Ecto neural progenitor cell (in vitro differentiated cells): ENCODE measurements at places on chromosomes 6 and 20.
A peak's percentile ranks its signal among the peaks of the same experiment; 100 is the strongest.

DNA sequence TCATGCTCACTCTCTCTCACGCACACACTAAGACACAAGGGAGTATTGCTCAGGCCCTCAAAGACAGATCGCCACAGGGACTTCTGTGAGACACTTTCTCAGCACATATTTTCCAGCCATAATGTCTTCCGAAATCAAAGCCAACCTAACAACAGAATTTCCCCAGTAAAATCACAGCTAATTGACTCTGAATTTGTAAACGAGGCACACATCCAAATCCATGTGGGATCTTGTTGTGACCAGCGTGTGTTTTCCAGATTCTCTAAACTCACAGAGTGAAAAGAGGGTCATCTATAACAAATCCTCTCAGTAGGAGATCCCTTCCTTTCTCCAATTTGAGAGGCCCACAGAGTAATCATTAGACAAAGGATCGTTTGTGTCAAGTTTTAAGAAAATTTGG is 280.4 kb downstream of the PACRG start:
- no peak for DNase-seq

GRCh38 chr6:35518566-35519312 is 6.0 kb upstream of the TULP1 start:
- no peak for DNase-seq

GRCh38 chr6:1593286-1593957 is 16.3 kb upstream of the FOXC1 start:
- no peak for DNase-seq

DNA sequence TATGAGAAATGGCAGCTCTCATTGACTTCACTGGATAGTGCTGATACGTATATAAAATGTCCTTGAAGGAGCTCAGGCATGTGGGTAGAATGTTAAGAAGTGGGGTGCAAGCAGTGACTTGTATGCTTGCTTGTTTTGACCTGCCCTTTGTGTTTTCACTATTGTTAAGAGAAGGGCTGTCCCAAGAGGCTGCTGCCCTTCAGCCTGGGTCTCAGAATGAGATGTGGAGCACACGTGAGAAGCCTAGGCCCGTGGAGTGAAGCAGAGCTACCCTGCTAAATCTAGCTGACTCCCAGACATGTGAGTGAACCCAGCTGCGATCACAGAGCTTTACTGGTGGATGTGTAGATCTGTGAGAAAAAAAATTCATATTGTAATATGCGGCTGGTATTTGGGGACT is 305.3 kb upstream of the RGS17 start:
- no peak for DNase-seq

- no peak for DNase-seq
Measured at GRCh38 chr6:166514196-166514595, 72.3 kb downstream of the RAMACL start.

- DNase-seq: no peak
Measured at GRCh38 chr6:82331031-82331773, 32.4 kb upstream of the TPBG start.

GRCh38 chr6:53813801-53814200 is 19.0 kb downstream of the LRRC1 start:
- DNase-seq: no peak

DNA sequence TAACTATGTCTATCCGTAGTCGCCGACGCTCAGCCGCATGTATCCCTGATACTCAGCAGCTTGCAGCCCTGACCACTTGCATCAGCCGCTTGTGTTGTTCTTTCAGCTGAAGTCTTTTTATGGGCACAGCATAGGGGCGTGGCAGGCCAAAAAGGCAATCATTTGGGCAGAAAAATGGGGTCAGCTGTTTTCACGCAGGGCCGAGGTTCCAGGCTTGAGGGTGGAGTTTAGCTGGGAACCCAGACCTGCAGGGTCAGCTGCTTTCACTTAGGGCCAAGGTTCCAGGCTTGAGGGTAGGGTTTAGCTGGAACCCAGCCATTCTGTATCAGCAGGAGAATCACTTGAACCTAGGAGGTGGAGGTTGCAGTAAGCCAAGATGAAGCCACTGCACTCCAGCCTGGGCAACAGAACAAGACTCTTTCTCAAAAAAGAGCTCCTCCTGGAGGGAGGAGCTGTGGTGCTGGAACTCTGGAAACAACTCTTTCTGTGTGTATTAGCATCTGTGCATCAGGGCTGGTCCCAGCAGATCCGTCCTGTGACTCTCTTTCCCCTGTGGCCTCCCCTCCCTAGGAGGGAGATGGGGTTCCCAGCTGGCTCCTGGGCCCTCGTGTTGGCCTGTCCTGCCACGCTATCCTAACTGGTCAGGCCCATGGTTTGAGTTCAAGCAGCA is 56.9 kb upstream of the PRND start:
- DNase-seq: no peak

DNA sequence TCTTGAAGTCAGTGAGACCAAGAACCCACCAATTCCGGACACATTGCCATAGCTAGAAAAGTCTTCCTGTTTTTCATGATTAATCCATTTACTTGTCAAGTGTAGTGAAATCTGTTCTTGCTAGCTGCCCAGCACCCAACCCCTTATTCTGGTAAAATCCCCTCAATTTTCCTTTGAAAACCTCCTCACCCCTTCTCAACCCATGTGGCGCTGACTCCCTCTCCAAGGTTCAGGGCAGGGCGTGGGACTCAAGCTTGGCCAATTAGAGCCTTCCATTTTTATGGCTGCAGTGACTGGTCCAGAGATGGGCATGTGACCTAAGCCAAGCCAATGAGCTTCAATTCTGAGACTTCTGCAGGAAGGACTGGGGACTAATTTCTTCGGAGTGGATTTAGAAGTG is 9.8 kb upstream of the ZBP1 start:
- DNase-seq: no peak

- no peak for DNase-seq
Measured at GRCh38 chr20:48945840-48946514, 24.5 kb downstream of the ARFGEF2 start.

DNA sequence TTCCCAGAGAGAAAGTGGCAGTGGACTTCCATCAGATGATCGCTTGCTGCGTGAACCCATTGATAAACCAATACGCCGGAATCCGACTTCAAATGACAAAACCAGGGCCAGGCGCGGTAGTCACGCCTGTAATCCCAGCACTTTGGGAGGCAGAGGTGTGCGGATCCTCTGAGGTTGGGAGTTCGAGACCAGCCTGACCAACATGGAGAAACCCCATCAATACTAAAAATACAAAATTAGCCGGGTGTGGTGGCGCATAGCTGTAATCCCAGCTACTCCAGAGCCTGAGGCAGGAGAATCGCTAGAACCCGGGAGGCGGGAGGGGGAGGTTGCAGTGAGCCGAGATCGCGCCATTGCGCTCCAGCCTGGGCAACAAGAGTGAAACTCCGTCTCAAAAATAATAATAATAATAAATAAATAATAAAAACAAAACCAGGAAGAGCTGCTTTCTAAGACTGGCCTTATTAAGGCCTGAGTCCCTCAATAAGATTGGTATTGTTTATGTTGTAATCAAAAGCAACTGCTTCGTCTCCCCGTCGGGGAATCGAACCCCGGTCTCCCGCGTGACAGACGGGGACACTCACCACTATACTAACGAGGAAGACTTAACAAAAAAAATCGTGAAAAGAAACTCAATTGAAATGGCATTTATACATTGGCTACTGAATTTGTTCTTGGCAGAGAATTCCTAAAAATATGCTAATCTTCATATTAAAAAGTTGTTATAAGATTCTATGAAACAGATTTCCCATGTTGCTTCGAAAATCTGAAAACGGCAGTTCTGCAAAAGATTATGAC is 110.2 kb upstream of the ZNF184 start:
- peak; percentile 71 for DNase-seq

DNA sequence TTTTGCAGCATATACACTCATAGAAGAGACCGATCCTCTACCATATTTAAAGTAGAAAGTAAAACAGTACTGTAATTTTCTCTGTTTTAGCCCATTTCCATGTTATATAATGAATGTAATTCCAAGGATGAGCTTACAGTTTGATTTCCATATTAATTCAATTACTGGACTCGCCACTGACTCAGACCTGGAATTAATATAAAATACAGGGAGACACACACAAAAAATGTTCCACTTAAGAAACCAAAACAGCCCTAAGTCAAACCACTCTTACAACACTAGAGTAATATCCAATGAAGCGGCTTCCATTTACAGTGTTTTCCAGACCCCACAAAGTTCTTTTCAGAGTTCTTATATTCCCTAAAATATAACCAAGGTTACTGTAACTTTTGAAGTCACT is 110.6 kb downstream of the BACH2 start:
- no peak for DNase-seq

DNA sequence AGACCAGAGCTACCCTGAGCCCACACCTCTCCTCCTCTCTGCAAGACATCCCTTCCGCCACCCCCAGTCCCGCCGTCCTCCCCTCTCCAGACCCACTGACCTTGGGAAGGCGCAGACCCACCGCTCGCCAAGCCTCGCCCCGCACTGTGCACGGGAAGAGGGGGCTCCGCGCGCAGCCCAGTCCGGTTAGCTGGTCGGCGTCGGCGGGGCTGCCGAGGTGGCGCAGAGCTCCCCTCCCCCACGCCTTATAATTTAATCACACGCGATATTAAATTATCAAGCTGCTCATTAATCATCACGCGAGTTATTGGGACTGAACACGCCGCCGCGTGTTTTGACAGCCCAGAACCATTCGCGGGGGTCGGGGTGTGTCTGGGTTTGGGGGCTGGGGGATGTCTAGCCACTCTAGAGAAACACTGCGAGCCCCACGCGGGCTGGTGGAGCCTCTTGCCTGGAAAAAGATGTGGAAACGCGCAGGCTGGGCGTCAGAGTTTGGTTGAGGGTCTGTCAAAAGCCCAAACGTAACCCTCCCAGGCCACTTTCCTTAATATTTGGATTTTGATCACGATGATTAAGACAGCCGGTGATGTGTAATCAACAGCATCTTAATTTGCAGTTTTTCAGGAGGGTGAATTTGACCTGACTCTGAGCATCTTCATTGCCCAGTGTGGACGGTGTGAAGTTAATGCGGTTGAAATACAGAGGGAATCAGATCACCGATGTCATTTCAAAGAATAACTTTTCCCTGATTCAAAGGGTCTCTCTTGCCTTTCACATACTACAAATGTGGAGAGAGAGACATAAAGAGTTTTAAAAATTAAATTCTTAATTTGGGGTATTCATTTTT is at the start of gene LINC00237:
Gene LINC00237 (minus strand): TSS at position 188 of the 847 bp plus-strand sequence.
- DNase-seq: no peak

DNA sequence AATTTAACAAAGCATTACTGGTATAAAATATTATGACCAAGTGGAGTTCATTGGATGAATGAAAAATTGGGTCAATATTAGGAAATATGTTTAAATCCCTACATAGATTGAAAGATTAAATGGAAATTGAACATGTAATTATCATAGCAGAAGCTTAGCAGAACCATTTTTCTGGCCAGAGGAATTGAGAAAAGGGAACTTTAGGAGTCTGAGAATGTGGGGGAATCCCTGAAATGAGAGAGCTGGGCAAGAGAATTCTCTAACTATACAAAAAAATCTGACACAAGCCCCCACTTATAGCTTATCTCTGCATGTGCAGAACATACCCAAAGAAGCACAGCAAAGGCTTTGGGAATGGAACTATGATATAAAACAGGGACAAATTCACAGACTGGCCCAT is 67.4 kb upstream of the ARHGAP18 start:
- no peak for DNase-seq

DNA sequence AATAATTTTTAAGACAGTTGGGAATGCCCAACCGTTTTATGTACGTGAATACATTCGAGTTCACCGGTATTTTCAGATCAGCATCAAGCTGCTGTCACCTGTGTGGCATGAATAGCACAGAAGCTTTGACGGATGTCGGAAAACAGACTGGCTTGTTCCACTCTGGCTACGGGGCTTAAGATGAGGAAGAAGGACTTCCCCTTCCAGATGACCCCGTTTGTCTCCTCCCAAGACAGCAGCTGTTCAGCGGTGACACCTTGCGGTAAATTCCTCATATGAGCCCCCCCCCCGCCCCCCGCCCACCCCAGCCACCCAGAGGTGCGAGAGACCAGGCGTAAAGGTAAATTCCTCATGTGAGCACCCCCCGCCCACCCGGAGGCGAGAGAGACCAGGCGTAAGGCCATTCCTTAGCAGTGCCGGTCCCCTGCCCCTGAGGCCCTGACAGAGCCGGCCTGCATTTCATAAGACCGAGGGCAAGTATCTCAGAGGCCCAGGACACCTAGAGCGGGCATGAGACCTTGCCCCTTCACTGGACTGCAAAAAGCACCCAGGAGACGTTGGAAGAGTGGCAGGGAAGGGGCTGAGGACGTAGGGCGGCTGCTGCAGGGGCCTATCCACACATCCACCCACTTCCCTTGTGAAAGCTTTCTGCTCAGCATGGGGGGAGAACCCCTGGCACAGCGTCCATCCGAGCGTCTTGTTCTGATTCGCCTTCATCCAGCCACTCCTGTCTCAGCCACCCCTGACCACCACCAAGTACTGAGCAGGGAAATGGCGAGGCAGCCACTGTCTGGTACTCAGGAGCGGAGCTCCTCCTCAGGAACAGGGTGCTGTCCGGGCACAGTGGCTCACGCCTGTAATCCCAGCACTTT is 7.3 kb upstream of the PCMTD2 start:
- peak; percentile 41 for DNase-seq

DNA sequence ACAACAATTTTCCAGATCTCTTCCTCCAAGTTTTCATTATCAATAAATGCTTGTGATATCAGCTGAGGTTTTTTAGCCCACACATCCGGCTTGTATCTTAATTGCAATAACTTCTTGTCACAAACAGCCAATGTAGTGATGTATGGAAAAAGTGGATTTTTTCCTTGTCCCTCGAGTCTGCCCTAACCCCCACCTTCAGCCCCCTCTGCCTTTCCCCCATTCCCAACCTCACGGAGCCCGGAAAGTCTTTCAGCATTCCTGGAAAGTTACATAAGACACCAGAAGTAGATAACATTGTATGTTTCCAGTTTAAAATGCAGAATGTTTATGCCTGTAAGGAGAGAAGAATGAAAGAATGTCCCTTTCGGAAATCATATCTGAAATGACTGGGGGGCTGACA is 179.2 kb upstream of the PHACTR1 start:
- DNase-seq: no peak
